Stimulated activated CD8-positive, alpha-beta memory T cell treated with anti-CD3 and anti-CD28 coated beads, Interleukin-15, amount 100 ng/mL, for 24 hours (primary cell): ENCODE measurements at places on chromosomes 5 and 9.

- DNase-seq = no peak
Observed at GRCh38 chr5:65749956-65750355, 28.0 kb downstream of the NLN start.

DNA sequence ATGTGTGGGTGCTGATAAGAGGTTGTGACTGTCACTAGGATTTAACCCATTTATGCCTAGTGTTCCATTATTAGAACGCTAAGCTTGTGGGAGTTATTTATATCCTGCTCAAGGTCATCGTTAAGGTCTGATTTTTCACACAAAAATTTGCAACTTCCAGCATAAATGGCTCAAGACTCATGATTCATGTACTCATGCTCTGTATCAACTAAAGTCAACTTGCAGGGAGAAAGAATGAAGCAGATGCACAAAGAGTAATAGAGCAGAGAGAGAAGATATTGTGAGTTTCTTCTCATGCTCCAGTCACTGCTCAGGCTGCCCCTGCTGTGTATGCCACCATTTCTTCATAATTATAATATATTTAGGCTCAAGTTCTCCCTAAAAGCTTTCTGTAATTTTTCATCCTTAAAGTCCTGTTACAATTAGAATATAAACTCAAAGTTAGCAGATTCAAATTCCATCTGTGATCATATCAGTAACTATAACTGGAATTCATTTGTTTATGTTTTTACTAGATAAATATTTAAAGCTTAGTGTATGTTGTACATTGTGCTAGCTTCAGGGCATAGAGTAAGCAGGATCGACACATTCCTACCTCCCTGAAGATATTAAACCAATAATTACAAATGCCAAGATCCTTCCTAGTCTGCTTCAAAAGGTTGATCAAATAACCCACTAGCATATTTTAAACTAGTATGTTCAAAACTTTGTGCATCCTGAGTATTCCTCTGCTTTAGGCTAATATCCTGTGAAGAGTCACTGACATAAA is 136.7 kb downstream of the NUDT12 start:
- no peak for DNase-seq

DNA sequence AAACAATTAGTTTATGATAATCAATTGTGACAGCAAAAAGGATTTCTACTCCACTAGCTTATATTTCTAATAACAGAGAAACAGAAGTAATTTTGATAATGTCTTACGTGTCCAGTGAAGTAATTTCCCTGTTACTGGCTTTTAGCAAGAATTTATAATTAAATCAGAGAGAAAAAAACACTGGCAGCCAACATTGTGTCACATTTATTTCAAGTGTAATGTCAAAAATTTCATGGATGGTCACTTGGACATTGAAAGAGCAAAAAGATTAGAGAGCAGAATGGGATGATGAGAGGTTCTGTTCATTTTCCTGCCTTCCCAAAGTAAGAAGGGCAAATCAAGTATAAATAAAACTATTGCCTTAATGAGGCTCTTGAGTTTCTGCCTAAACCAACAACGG is 239.3 kb upstream of the SEMA6A start:
- no peak for DNase-seq

DNA sequence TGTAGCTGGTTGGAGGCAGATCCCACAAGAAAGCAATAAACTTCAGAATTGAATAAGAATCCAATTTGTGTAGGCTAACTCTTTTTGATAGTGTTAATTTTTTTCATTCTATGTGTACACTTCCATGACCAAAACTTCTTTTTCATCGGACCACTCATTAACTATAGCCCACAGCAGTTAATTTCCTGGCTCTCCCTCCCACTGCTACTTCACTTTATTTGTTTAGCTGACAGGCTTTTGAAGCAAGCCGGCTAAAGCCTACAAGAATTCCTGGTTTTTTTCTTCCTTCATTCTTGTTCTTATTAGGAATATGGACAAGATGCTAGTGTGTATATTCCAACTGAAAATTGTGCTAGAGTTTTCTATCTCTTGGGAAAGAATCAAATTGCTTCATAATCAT is 329.2 kb upstream of the CCNH start:
- no peak for DNase-seq

DNA sequence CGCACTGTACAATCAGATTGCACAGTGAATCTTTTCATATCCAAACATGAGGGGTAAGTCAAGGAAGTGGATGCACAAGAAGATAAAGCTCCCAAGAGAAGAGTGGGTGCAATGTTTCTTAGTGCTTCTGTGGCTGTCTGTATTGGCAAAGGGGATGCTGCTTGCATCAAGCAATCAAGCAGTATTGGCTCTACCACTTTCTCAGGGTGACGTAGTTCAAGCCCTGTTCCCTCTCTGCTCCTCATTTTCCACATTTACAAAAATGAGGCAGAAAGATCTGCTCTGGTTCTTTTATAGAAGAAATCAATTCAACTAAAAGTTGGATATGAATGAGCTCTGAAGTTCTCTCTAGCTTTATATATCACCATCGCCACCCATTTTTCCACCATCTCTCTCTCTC is 2.3 kb downstream of the TNFSF8 start:
- no peak for DNase-seq

DNA sequence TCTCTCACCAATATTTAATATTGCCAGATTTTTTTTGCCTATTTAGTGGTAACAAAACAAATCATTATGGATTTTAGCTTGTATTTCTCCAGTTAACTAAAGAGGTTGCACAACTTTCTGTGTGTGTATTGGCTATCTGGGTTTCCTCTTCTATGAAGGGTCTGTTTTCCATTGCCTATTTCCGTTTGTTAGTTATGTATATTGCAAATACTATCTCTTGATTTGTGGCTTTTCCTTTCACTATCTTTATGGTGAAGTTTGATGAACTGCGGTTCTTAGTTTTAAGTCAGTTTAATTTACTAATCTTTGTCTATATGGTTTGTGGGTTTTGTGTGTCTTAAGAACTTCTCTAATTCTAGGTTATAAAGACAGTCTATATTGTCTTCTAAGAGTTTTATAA is 136.3 kb downstream of the CEP120 start:
- DNase-seq = no peak

GRCh38 chr5:159504857-159505304 is 174.6 kb upstream of the IL12B start:
- no peak for DNase-seq

DNA sequence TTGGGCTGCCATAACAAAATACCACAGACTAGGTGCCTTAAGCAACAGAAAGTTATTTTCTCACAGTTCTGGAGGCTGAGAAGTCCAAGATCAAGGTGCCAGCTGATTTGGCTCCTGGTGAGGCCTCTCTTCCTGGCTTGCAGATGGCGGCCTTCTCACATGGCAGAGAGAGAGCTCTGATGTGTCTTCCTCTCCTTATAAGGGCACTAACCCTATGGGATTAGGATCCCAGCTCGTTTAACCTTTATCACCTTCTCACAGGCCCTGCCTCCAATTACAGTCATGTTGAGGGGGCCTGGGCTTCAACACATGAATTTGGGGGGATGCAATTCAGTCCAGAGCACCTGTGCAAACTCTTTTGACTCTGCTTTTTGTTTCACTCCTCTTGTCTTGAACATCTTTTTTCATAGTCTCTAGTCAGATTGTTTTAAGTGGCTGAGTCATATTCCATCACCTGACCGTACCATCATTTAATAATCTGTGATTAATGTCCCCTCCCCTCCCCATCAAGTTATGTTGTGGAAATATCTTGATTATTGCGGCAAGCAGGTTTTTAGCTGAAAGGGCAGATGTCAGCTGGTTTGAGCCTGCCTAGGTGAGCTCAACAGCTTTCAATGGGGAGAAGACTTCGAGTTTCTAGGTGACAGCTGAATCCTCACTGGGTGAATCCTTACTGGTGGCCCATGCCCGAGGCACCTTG is 61.8 kb downstream of the NDFIP1 start:
- no peak for DNase-seq
